Muscle of arm (tissue), 14 donors: ENCODE measurements at places on chromosomes 1 and 21. TPM values are rescaled to one million over a fixed set of nuclear protein-coding genes. Genes with fewer than 3 reads are reported as not detected.

CD1B gene
- not detected for polyA plus RNA-seq

NTNG1 gene
- polyA plus RNA-seq, result 17.0 TPM

TRNAU1AP gene
- polyA plus RNA-seq, result 19.8 TPM

LRRIQ3 gene
- 0.77 TPM for polyA plus RNA-seq

TACSTD2 gene
- 0.20 TPM for polyA plus RNA-seq

IL20 gene
- not detected for polyA plus RNA-seq

MYBPH gene
- not detected for polyA plus RNA-seq

MYOM3 gene
- polyA plus RNA-seq, result 241 TPM

ATP1A2 gene
- not detected for polyA plus RNA-seq

AIRE gene
- polyA plus RNA-seq, result 0.08 TPM

RAB42 gene
- not detected for polyA plus RNA-seq

DNA sequence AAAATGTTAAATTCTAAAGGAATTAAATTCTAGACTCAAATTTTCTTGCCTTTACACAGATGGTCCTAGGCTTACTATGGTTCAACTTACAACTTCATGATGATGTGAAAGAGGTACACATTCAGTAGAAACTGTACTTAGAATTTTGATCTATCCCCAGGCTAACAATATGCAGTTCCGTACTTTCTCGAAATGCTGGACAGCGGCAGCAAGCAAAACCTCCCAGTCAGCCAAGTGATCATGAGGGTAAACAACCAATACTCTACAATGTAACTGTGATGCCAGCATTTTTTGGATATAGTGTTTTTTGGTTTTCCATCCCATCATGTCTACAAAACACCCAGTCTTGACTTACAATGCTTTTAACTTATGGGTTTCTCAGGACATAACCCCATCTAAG, 25.7 kb downstream of the VAV3 start:
- DNase-seq, result no peak

GRCh38 chr1:206935491-206936067, 10.7 kb downstream of the PIGR start:
- DNase-seq, result no peak

GRCh38 chr1:82994616-82995263, 1004.2 kb downstream of the TTLL7 start:
- DNase-seq, result peak; percentile 63

GRCh38 chr1:47764461-47765046, 232.6 kb downstream of the TRABD2B start:
- no peak for DNase-seq

GRCh38 chr1:231218078-231218477, 22.9 kb upstream of the GNPAT start:
- DNase-seq, result no peak

- DNase-seq, result no peak
Measured at GRCh38 chr1:181091309-181092040, 3.0 kb downstream of the IER5 start.

DNA sequence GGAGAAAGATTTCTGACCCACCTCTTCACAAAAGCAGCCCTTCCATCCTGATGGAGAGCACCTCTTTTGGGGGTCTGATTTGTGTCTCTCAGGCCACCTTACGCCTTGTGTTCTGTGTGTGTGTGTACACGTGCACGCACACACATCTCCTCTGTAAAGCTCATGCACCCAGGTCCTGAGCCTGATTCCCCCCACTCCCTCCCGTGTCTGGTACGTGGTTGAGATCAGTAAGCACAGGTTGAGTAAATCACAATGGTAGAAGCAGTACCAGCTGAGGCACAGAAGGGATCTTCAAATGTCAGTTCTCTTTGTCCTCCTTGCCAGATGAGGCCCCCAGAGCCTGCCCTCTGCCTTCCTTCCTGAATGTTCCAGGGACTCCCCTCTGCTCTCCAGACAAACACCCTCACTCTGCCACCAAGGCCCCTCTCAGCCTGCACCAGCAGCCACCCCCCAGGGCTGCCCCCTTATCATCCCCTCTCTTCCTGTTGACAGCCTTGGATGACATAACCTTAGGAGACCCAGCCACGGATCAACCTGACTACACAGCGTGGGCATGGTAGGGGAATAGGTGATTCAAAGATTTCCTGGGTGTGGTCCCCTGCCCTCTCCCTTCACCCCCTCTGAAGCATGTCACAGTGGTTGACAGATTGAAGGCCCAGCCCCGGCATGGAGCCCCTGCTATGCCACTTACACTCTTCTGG, 112.8 kb downstream of the HIVEP3 start:
- no peak for DNase-seq

DNA sequence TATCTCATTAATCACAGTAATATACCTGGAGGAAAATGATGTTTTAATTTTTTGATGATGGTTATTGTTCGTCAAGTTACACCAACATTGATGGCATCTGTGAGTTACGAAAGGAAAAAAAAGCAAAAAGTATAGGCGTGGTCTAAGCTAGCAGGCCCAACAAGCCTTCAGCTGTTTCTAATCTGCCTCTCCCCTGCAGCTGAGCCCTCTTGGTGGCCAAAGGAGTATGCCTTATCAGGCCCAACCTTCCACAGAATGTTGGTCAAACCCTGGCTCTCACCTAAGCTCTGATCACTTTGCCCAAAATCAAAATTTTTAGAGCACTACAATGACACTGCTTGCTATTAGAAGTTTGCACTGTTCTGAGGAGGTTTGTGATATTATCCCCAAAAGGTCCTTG, 4.9 kb downstream of the C1orf105 start:
- no peak for DNase-seq

DNA sequence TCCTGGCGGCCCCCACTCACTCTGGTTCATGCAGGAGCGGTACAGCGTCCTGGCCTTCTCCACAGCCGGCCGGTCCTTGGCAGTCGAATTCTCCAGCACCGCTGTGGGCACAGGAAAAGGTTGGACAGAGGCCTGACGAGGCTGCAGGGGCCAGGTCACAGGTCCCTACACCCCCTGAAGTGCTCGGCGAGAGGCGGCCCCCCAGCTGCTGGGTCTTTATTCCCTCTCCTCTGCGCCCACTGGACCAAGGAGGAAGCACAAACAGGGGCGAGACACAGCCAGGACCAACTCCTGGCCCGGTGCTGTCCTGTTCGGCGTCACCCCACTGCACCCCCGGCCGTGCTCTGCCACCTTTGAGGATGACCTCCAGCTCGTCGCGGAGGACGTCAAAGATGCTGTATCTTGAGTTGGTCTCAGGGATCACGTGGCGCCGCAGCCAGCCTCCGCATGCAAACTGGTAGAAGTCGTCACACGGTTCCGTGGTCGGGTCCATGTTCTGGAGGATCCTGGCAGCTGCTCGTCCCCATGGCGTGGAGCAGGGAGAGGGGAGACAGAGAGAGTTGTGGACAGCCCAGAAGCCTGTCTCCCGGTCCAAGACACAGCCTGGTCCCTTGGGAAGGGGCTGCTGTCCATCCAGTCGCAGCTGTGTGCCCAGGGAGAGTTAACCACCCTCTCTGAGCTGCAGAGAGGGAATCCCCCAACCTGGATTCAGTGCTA, 22.9 kb downstream of the PRXL2B start:
- no peak for DNase-seq

DNA sequence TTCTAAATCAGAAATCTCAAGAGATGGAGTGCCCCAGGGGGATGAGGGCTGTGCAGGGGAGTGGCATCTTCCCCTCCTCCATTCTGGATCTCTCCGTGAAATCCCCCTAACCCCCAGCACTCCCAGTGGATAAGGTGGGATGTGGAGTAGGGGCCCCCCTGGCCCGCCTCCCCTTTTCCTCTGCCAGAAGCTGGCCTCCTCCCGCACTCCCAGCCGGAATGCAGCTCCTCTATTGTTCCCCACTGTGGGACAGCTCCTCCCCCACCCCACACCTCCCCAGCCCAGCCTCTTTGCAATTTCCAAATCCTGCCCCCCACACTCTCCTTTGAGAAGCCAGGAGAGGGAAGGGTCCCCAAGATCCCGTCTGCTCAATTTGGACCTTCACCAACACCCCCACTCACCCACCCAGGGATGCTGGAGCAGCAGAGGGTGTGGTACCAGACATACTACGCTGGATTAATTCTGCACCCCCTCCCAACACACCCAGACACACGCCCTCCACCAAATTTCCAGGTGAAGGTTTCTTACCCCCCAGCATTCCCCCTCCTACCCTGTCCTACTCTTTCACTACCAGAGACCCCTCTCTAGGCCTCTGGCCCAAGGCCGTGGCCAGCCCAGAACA, 1.9 kb downstream of the MEX3A start:
- DNase-seq, result no peak

DNA sequence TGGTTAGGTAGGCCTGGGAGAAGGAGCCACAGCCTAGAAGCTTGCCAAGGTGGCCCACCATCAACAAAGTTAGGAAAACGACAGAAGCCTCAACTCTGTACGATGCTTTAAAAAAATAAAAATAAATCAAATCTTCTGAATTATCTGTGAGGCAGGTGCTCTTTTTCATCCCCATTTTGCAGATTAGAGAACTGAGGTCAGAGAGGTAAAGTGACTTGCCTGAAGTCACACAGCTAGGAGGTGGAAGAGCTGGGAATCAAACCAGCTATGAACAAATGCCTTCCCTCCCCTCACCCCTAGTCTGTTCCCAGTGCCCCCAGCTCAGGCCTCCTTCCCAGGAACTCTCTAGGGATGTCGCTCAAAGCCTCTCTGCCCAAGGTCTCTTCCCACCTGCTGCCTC, 30.4 kb downstream of the EPHA2 start:
- no peak for DNase-seq

- peak; percentile 92 for DNase-seq
Measured at GRCh38 chr1:219347921-219348391, 174.3 kb downstream of the LYPLAL1 start.

DNA sequence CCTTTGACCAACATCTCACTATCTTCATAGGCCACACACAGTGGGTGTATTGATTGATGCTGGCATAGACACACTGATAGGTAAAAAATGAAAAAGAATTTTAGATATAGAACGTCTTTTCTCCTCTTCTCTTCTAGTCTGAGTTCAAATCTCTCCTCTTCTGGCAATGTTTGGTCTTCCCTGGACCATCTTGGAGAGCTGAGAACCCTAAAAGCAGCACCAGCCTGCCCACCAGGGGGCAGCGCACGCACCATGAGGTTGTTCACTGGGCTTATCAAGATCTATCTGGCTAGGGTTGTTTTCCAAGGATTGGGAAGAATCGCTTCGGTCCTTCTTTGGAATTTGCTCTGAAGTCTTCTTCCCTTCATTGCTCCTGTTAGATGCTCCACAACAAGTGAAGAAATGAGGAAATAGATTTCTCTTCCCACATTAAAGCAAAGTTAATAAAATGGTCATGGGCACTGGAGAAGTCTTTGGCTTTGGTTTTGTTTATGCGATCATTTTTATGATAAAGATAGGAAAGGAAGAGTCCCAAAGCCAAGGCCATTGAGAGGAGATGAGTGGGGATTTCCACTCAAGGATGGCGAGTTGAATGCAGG, 104.0 kb upstream of the OLIG2 start:
- DNase-seq, result no peak

- no peak for DNase-seq
Measured at GRCh38 chr21:39968010-39968409, 100.8 kb downstream of the PCP4 start.

DNA sequence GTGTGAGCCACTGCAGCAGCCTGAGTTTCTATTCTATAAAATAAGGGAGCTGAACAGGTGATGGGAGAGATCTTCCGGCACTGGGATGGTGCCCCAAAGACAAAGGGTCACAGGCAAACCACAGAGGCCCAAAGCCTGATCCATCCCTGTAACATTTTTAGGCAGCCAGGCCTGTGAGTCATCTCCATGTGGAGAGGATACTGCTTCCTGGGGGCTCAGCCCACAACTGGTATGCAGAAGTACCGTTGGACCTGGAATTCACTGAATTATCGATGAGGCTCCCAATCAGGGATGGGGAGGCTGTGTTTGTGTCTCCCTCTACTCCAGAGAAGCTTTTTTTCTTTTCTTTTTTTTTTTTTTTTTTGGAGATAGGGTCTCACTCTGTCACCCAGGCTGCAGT, 48.8 kb upstream of the WASF2 start:
- no peak for DNase-seq
